ENCODE measurements at places on chromosomes 2 and 18.

DNA sequence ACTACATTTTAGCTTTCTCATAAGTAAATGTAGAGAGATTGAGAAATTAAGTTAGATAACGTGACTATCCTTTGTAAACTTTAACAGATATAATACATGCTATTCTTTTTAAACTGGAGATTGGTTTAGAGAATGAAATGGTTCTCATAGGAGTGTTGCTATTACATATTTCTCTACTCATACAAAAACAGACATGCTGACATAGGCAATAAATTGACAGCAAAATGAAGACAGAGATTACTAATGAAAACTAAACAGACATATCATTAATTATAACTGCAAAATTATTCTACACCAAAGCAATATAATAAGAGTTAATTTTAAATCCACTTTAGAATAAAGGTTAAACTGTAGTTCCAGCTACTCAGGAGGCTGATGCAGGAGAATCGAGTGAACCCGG is 227.6 kb downstream of the CBLN2 start:
- DNase-seq = no peak

DNA sequence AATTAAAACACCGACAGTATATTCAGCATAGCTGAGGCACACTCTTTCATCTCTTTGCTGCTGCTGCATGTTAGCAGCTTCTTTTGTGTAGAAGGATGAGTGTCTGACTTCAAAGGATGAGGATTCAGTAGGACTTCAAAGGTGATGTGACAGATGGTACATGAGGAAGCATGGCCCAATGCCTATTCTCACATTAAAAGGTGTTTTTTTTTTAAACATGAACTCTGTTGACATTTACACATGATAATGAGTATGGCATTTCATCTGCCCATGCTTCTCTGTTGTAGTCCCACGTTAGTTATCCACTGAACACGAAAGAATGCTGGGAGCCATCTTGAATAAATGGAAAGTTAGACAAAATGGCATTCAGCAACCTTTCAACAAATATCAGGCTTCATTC is 1950.8 kb upstream of the PIK3C3 start:
- DNase-seq = no peak

GRCh38 chr2:212488611-212489010 is 50.0 kb downstream of the ERBB4 start:
- DNase-seq = no peak

- no peak for DNase-seq
These were observed 53.5 kb downstream of the COLEC12 start for GRCh38 chr18:446941-447560.

- DNase-seq = no peak
These were observed 54.3 kb downstream of the GPD2 start for GRCh38 chr2:156490466-156490840.

GRCh38 chr2:232659359-232659758 is 26.0 kb downstream of the EFHD1 start:
- no peak for DNase-seq

DNA sequence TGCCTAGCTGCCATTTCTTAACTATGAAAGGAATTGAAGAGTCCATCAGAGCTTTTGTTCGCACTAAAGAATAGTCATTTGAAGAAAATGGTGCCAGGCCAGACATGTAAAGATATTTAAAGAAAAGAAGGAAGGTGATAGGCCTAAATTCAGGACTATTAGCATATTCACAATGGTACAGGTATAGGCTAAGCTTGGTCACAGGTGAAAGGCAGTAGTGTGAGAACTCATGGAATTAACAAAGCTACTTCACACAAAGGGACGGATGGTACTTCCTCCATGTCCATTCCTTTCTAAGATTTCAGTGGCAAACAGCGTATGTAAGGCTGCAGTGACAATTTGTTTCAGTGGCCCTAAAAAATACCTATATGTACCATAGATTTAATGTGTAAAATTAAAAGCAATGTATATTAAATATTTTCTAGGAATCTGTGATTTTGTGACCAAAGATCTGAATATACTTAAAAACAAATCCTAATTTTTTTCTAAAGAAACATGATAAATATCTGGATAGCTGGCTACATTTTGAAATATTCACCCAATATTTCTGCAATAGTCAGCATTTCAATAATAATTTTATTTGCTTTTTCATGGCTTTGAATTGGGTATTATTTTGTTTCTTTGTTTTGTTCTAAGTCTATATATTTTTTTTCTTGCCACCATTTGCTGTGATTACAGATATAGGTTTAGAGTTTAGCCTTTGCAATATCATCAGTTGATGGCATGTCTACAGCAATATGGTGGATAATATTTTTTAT is 116.1 kb downstream of the CAMKMT start:
- no peak for DNase-seq

- DNase-seq = no peak
These were observed 112.2 kb downstream of the MEIS1 start for GRCh38 chr2:66547118-66547517.

- peak; percentile 69 for DNase-seq
These were observed 686 bp downstream of the UBXN4 start for GRCh38 chr2:135742325-135742757.

- no peak for DNase-seq
These were observed 19.0 kb downstream of the AQP12B start for GRCh38 chr2:240663546-240664190.

DNA sequence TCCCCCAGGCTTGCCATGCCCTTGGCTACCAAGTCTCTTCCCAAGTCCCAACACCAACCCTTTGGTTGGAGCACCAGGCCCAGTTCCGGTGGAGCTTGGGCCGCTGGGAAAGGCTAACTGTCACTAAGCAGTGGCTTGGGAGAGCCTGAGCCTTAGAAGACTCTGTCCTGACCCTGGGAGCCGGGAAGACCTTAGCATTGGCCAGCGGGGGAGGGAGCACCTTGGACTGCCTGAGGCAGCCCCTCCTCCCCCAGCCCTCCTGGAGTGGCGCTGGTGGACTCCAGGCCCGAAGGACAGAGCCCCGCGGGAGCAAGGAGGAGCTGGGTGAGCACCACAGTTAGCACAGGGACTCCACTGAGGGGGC is 62.5 kb upstream of the POMC start:
- DNase-seq = no peak

GRCh38 chr2:160666154-160667060 is 172.8 kb upstream of the RBMS1 start:
- DNase-seq = peak; percentile 90

GRCh38 chr2:121860033-121860757 is 104.7 kb downstream of the TSN start:
- DNase-seq = no peak

DNA sequence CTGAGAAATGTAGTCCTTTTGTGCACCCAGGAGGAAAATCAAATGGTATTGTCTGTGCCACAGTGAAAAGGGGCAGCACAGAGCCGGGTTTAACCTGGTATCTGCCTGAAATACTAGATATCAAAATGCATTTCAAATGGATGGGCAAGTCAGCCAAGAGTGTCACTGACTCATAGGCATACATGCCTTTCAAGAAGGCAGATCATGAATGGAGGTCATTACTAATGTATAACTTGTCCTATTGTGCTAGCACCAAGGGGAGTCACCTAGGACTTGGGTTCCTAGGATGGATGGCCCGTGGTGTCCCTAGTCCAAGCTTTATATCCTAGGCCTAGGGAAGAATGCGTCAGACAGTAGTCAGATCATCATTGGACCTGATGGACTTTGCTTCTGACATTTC is 49.9 kb downstream of the TCF7L1 start:
- DNase-seq = no peak

GRCh38 chr2:44689516-44689915 is 252.0 kb upstream of the SIX3 start:
- no peak for DNase-seq

DNA sequence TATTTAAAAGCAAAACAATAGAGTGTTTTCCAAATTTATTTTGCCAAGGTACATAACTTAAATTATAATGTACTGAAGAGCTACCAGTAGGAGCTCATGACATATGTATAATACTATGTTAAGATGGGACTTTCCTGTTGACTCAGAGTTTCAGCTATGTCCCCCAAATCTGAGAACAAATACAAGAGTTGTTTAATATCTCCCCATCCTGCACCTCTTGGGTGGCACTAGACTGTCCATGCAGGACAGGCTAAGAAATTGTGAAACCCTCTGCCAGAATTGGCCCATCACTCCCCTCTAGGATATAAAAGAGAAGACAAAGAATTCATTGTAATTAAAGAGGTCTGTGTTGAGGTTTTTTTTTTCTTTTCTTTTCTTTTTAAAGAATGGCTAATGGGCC is 21.7 kb upstream of the CTAGE1 start:
- DNase-seq = no peak

GRCh38 chr18:24600076-24600654 is 139.7 kb downstream of the HRH4 start:
- DNase-seq = peak; percentile 31

DNA sequence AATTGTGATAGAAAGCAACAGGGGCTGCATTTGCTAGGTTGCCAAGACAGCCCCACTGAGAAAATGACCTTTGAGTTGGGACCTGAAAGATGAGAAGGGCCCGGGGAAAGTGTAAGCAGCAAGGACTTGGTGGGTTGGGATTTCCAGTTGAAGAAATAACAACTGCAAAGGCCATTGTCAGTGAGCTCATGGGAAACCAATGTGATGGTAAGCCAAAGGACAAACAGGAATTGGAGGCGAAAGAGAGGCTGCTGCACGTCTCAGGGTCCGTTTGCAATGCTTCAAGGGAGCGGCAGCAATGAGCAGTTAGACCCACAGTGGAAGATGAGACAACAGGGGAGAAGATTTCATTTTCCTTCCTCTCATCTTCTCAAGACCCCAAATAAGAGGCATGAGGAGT is 51.5 kb upstream of the RGPD4 start:
- DNase-seq = no peak

- DNase-seq = no peak
These were observed 234.3 kb downstream of the LRATD1 start for GRCh38 chr2:14866736-14867352.

- no peak for DNase-seq
These were observed 262.9 kb upstream of the FBXO11 start for GRCh38 chr2:48169141-48169592.

DNA sequence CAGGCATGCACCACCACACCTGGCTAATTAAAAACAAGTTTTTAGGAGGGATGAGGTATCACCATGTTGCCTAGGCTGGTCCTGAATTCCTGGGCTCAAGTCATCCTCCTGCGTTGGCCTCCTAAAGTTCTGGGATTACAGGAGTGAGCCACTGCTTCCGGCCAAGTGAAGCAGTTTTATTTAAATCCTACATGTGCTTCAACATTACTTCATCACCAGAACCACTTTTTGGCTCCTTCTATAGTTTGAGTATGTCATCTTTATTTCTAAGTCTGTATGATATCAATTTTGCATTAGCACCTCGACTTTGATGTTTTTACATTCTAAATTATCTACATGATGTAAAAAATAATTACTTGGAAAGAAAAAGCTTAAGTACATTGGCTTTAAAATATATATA is 144.3 kb downstream of the FMNL2 start:
- no peak for DNase-seq

- no peak for DNase-seq
These were observed 12.0 kb downstream of the ALPG start for GRCh38 chr2:232418466-232419244.

DNA sequence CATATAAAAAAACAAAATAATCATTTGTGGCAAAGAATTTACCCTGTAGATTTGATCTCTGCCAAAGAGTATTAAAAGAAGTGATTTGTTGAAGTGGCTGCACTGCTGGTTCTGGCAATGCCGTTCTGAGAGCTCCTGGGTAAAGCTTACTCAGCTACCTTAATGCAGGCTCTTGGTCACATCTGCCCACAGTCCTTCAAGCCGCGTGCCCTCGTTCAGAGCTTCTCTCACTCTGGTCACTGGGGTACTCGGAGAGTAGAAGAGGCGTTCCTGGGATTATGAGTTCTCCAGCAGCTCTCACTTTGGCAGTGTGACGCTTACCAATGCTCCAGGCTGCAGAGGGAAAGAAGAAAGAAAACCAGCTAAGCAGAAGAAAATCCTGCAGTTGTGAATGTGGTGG is 57.9 kb downstream of the ACVR1 start:
- no peak for DNase-seq

GRCh38 chr18:56493531-56493930 is 144.9 kb downstream of the TXNL1 start:
- DNase-seq = no peak

DNA sequence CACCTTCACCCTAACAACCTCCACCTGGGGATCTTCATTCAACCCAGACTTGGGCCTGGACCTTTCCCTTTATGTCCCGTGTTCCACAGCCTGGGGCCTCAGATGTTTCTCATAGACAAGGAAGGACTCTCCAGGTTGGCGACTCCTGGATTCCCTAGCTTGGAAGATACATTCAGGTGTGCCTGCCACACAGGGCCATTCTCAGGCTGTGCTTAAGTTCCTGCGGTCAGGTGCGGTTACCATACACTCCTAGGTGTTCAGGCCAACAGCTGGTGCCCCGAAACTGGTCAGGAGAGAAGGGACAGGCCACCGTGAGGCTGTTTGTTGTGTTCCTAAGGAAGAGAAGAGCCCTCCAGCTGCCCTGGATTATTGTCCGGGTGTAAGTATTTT is 15.6 kb downstream of the SLC4A3 start:
- no peak for DNase-seq

GRCh38 chr18:14943486-14943885 is 195.5 kb downstream of the ANKRD30B start:
- DNase-seq = no peak

GRCh38 chr2:89763581-89764485 is 1072.4 kb downstream of the RPIA start:
- DNase-seq = no peak

DNA sequence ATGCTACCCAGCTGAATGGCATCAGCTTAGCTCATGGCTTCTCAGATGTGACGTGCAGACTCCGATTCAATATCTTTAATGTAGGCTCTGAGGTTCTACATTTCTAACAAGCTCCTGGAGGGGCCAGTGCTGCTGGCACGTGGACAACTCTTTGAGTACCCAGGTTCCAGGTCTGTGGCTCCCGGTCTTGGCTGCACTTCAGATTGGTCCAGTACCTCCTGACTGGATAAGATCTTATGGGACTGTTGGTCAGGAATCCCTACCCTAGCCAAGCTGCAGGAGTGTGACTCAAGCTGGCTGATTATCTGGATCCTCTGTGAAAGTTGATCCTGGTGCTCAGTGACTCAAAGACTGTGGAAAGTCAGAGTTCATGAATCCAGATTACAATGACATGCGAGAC is 222.1 kb downstream of the ANKRD30B start:
- no peak for DNase-seq

GRCh38 chr2:196989496-196989895 is 63.0 kb upstream of the PGAP1 start:
- DNase-seq = no peak
